ENCODE measurements at places on chromosomes 1 and 21.

DNA sequence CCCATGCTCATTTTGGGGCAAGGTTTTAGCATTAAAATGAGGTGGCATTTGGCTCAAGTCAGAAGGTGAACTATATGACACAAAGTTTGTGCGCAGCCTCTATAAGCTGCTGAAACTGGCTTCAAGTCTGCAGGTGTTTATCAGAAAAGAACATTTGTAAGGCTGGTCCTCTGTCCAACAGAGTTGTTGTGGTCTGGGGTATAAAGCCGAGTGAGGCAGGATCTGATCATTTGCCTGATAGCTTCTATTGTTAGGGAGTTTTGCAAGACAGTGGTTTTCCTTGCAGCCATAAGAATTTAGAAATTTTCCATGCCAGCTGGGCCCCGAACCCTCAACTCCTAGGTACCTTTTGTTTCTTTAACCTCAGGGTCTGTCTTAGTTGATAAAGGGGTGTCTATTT, 130.8 kb downstream of the PGBD5 start:
- DNase-seq = no peak

DNA sequence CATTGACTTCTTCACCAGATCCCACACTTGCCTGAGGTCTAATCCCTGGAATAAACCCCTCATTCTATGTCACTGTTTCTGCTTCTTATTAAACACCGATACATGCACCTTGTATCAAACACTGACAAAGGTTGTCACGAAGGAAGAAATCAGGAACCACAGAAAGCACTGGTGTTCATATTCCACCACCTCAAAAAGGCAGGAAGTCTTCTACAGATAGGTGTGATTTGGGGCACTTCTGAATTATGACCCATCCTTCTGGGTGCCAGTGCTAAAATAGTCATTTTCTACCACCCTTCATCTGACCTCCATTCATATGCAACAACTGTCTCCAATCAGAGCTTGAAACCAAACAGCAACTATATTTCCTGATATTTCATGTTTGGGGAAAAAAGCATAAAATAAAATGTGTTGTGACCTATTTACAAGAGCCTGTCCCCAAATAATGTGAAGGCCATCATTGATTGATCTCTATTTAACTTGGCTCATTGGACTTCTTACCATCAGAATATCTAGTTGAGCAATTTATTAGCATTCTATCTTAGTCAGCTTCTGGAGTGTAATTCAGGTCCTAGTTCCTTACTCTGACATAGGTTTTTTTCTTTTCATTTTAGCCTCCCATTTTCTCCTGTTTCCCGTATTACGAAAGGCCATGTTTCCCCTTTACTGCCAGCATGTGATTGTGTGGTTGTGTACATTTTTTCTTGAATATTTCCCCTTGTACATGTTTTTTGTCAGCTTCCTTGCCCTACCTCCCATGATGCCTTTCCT, 43.1 kb downstream of the DUSP10 start:
- no peak for DNase-seq

- DNase-seq = no peak
Measured at GRCh38 chr1:211939876-211940468, 95.4 kb downstream of the INTS7 start.

- no peak for DNase-seq
Measured at GRCh38 chr1:68426594-68426993, 23.2 kb downstream of the RPE65 start.

DNA sequence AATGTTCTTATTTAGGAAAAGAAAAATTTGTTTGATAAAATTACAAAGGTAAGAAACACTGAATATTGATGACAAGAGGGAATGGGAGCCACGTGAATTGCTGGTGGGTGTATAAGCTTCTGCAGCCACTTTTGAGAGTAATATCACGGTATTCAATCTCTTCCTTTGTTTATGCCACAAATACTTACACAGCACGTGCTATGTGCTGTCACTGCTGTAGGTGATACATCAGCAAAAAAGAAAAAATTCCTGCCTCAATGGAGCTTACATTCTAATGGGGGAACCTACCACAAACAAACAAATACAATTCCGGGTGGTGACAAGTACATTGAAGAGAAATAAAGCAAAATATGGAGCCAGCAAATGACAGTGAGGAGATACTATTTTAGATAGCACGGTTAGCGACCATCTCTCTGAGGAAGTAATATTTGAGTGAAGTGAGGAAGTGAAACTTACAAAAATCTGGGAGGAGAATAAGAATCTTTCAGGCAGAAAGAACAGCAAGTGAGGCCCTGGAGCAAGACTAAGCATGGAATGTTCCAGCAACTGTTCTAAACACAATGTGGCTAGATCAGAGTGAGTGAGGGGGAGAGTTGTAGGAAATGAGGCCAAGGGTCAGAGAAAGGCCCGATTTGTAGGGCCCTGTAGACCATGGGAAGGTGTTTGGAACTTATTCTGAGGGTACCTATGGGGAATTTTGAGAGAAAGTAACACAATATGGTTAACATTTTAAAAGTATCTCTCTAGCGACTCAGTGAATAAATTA, 2.6 kb upstream of the FCRLB start:
- no peak for DNase-seq

- no peak for DNase-seq
Measured at GRCh38 chr1:225435487-225435886, 7.6 kb upstream of the LBR start.

DNA sequence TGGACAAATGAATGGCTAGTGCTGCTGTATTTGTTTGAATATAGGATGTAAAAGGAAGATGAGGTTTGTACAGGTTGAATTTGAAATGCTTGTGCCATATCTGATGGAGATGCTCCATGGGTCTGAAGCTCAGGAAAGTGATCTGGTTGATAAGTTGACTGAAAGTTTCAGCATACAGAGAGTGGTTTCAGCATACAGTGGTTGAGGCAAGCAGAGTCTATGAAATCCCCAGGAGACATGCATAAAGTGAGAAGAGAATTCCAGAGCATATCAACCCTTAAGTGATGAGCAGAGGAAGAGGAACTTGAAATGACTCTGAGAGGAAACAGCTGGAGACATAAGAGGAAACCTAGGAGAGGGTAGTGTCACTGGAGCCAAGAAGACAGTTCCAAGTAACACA, 21.7 kb downstream of the TCHHL1 start:
- DNase-seq = no peak

- DNase-seq = no peak
Measured at GRCh38 chr1:116488071-116488470, 82.8 kb downstream of the CD58 start.

DNA sequence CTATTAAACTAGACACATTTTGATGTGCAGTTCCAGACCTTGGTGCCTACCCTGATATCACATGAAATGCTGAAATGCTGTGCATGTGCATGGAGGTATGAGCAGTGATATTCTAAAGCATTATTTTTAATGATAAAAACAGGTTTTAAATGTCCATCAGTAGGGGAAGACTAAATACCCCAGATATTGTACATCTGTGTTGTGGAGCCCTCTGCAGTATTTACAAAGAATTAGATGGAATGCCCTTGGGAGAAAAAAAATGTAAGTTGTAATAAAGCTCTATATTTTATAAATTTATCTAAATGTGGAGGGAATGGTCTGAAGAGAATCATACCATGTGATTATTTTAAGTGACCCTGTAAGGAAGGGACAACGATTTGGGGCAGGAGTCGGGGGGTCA, 39.1 kb upstream of the IGSF5 start:
- no peak for DNase-seq

DNA sequence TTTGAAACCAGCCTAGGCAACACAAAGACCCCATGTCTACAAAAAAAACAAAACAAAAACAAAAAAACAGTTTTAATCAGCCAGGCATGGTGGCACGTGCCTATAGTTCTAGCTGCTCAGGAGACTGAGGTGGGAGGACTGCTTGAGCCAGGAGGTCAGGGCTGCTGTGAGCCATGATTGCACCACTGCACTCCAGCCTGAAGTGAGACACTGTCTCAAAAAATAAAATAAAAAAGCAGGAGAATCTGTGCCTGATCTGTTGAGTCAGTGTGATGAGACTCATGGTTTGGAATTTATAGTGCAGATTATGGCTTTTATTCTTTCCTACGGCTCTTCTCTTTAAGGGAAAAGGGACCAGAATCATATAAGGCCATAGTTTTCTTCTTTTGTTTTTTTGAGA, 16.5 kb downstream of the TRIT1 start:
- no peak for DNase-seq

- DNase-seq = no peak
Measured at GRCh38 chr1:51583532-51583931, 33.4 kb upstream of the OSBPL9 start.

DNA sequence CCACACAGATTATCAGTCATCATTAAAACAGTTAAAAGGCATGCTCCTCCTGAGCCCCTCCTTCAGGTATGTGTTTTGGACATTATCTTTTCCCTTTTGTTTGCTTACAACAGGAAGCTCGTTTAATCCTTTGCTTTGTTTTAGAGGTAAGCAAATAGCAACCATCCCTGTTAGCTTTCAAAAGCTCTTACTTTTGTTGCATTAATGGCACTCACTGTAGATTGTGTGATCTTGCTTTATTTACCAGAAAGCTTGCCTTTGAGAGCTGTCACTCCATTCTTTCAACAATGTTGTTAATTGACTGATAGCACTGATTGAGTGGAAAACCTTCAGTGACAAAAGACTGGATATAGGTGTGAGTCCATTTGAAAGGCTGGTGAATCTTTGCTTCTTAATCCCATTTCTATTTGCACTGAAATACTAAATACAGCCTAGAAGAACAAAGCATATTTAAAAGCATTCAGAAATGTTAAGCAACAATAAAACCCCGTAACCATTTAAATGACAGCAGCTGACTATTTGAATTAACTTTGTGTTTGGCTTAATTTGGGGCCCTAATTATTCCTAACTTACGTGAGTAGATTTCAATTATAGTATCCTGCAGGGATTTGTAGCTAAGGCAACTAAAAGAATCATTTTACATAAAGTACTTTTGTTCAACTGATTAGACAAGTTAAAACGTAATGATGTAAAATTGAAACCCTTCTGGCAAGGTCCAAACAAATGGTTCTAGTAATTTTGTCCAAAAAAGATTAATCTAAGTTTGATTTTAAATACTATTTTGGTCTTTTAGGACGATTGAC, 48.3 kb downstream of the ADGRL2 start:
- DNase-seq = no peak

GRCh38 chr21:42498012-42498411, 2.0 kb upstream of the RSPH1 start:
- DNase-seq = no peak

DNA sequence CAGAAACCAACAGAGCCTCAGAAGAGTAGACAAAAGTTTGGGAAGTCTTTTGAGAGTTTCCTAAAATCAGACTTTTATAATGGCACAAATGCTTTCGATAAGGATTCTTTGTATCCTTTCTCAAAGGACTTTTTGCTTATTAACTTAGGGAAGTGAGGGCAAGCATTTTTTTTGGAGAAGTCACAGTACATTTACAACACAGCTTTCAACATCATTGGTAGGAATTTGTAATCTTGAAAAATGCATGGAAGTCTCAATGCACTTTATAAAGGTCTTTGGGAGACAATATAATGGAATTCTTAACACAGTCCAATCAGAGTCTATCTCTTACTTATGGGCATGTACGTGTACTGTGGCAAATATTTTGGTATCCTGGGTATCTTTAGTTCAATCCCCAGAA, 325.8 kb upstream of the NR5A2 start:
- DNase-seq = no peak

GRCh38 chr1:24526940-24527542, 24.4 kb downstream of the RCAN3 start:
- no peak for DNase-seq
